GM23248 (cell line): ENCODE measurements at places on chromosomes 3 and 15. TPM values are rescaled to one million over a fixed set of nuclear protein-coding genes. Genes with fewer than 3 reads are reported as not detected.

DNA sequence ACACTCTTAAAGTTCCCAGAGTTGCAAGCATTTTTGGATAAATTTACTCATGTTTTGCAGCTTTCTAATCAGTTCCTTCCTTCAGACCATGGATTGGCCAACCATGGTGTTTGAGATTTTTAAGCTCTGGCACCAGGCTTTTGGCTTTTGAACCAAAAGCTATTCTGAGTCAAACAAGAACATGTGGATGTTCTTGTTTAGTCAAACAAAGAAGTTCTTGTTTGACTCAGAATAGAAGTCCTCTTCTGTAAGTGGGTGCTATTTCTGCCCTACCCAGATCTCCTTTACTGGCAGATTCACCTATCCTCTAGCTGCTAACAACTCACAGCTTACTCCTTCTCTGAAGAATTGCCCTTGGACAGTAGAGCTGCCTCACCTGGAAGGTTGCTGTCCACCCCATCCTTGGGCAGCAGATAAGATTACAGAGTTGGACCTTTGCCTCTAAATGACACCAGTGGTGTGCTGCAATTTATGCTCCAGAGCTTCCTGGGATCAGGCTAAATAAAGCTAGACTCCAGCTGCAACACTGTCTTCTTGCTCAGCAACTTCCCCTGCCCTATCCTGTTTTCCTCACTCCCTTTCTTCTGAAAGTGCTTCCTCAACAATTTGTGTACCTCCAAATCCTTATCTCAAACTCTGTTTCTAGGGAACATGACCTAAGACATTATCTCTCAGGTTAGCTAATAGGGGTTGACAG is 65.6 kb downstream of the COL6A6 start:
- peak; percentile 19 for DNase-seq
- no peak overlapping the region for H3K27ac ChIP-seq
- H3K4me3 ChIP-seq = no peak overlapping the region
- H3K4me1 ChIP-seq = no peaks in the 10 kb centered on the region
- H3K27me3 ChIP-seq = peaks cover 9% of the 10 kb centered on the region; the same call in 1 of the 2 replicates

DNA sequence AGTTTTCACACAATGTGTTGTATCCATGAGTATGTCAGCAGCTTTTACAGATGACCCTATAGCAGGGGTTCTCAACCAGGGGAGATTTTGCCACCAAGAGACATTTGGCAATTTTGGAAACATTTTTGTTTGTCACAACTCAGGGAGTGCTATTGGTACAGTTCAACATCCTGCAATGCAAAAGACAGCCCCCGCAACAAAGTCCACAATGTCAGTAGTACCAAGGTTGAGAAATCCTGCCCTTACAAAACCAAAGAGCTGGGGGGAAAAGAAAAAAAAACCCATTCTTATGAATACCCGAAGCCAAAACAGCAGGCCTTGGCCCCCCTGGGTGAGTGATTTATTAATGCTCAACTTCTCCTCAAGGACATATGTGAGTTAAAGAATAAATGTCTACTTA is 99.1 kb downstream of the LARS2 start:
- peaks cover 3% of the 10 kb centered on the region; the same call in 1 of the 2 replicates for H3K36me3 ChIP-seq
- H3K4me3 ChIP-seq = no peak overlapping the region
- no peak for DNase-seq
- H3K27me3 ChIP-seq = no peaks in the 10 kb centered on the region
- H3K27ac ChIP-seq = peak overlapping the region; percentile 66; the same call in 1 of the 2 replicates

DNA sequence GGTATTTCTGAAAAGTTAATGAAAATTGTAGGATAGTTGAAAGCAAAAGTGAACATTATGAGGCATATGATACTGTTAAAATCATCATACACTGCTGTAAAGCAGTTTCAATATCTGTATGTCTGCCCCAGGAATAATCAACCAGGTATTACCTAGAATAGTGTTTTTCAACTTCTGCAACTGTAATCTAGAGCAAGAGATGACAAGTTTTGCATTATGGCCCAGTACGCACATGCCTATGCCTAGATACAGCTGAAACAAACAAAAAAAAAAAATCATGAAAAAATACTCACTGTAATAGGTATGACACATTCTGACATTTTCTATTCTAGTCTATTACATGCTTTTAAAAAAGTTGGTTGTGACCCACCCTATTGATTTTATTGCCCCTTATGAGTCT is 240.7 kb upstream of the ST8SIA2 start:
- no peak overlapping the region for H3K27ac ChIP-seq
- peaks cover 11% of the 10 kb centered on the region for H3K4me1 ChIP-seq
- no peaks in the 10 kb centered on the region for H3K27me3 ChIP-seq
- no peaks in the 10 kb centered on the region for H3K36me3 ChIP-seq
- no peak for DNase-seq
- H3K4me3 ChIP-seq = no peak overlapping the region

DNA sequence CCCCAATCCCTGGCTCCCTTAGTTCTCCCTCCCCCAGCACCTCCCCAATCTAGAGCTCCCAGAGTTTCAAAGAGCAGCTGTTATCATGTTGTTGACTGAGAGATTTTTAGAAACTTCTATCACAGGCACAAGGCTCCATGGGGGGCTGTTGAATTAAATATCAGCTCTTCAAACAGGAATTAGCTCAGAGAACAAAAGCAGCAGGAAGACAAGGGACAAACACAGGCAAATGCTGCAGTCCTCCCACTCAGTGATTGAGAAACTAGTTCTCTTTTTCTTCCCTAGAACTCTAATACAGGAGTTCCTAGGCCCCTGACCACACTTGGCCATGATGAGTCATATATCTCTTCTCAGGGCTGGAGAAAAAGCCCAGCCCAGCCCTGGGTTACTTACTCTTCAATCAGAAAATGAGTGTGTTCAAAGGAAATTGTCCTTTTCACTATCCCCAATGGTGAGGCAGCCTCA is 262.1 kb downstream of the IGSF11 start:
- DNase-seq = no peak
- H3K4me1 ChIP-seq = no peaks in the 10 kb centered on the region
- H3K4me3 ChIP-seq = no peak overlapping the region
- no peak overlapping the region for H3K27ac ChIP-seq
- no peaks in the 10 kb centered on the region for H3K27me3 ChIP-seq

DNA sequence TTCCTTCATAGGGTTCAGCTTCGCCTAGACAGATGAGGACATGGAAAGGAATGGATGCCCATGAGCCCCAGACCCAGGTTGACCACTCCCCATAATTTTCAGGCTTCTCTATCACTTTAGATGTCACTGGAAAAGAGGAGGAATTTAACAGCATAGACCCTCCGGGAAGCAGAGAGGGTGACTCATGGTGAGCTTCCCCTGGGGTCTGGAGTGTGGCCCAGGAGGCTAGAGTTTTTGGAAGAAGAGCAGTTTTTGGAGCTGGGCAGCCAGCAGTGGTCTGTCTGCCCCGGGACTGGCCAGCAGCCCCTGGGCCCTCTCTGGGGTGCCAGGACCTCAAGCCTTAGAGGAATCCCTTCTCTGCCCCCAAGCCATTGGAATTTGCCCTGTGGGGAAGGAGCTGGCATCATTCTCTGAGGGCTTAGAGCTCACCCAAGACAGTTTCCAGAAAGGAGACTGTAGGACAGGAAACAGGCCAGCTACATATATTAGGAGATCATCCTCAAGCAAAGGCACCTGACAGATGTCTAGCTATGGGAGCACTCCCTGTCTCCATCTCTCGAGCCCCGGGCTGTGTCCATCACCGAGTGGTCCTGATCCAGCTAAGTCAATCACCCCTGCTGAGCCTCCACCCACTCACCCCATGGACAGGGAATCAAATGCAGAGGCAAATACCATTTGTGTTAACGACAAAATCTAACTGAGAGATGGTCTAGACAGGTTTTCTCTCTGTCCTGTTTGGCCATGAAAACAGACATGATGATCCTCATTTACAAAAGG is 67.3 kb downstream of the MEGF11 start:
- peaks cover 63% of the 10 kb centered on the region for H3K27me3 ChIP-seq
- no peak for DNase-seq

- H3K4me1 ChIP-seq = no peaks in the 10 kb centered on the region
- no peak for DNase-seq
- H3K4me3 ChIP-seq = no peak overlapping the region
- H3K27ac ChIP-seq = no peak overlapping the region
- H3K27me3 ChIP-seq = no peaks in the 10 kb centered on the region
- H3K36me3 ChIP-seq = no peaks in the 10 kb centered on the region
Measured at GRCh38 chr3:168714609-168715240, 619.0 kb upstream of the GOLIM4 start.

DNA sequence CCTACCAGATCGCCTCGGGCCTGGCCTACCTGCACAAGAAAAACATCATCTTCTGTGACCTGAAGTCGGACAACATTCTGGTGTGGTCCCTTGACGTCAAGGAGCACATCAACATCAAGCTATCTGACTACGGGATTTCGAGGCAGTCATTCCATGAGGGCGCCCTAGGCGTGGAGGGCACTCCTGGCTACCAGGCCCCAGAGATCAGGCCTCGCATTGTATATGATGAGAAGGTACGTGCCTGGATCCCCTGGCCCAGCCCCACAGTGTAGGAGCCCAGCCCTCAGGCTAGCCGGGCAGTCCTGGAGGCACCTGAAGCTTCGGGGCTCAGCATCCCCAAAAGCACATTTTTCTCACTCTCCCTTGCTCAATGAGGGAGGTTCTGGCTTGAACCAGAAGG is 135.8 kb downstream of the LRRK1 start:
- DNase-seq = no peak
- no peaks in the 10 kb centered on the region for H3K27me3 ChIP-seq
- no peak overlapping the region for H3K4me3 ChIP-seq
- no peak overlapping the region for H3K27ac ChIP-seq
- no peaks in the 10 kb centered on the region; the same call in 1 of the 2 replicates for H3K36me3 ChIP-seq

DNA sequence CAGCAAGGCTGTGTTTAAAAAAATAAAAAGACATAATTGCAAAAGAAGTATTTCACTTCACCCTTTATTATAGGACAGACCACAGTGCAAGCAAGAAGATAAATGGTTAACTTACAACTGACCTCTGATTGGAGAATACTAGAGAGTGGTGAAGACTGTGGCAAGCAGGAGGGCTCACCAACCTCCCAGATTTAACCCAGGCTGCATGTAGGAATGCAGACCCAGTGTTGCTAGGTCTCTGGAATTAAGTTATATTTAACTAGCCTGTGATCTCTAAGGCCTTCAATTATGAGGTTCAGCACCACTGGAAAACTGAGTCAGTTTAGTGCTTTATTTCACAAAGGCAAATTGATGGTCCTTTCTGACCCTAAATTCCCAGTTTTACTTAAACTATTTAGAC is 436.6 kb downstream of the LPP start:
- H3K4me3 ChIP-seq = no peak overlapping the region
- H3K27ac ChIP-seq = no peak overlapping the region
- H3K27me3 ChIP-seq = no peaks in the 10 kb centered on the region
- DNase-seq = no peak
- peaks cover 28% of the 10 kb centered on the region for H3K4me1 ChIP-seq
- no peaks in the 10 kb centered on the region for H3K36me3 ChIP-seq

DNA sequence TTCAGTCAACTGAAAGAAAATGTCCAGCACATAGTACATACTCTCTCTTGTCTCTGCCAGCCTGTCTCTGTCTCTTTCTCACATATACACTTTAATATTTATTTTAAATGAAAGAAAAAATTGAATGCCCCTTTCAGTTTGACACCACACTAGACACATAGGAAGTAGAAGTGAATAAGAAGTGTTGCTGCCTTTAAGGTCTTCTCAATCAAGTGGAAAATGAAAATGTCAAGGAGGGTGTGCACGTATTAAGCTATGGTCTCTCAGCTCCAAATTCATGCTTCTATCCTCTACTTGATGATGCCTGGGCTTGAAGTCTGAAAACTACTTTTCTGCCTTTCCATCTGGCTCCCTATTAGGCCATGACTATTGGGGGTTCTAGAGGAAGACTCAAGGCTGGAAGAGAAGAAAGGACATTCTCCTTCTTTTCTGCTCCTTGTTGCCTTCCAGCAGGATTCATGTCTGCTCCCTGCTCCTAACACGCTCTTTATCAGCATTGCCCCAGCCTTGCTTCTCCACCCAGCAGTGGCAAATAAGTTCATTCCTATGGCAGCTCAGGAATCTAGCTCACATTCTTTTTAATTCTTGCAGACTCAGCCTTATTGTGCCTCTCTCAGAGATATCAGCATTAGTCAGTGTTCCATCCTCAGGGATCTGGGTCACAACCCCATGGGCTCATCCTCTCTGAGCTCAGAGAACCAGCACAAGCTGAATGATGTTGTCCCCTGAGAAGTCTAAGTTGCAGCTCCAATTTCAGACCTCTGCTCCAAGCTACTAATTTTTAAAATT is 609.1 kb upstream of the GRM7 start:
- no peaks in the 10 kb centered on the region for H3K27me3 ChIP-seq
- H3K4me3 ChIP-seq = no peak overlapping the region
- DNase-seq = no peak
- no peaks in the 10 kb centered on the region for H3K4me1 ChIP-seq
- H3K27ac ChIP-seq = no peak overlapping the region

The ANKRD63 gene
- not detected in 2 replicates for polyA plus RNA-seq

The OTOL1 gene
- polyA plus RNA-seq = not detected in 2 replicates
